NCI-H2081 treated with DMSO at 0.1 percent for 48 hours (cell line): ENCODE measurements at places on chromosomes 5 and 9.

DNA sequence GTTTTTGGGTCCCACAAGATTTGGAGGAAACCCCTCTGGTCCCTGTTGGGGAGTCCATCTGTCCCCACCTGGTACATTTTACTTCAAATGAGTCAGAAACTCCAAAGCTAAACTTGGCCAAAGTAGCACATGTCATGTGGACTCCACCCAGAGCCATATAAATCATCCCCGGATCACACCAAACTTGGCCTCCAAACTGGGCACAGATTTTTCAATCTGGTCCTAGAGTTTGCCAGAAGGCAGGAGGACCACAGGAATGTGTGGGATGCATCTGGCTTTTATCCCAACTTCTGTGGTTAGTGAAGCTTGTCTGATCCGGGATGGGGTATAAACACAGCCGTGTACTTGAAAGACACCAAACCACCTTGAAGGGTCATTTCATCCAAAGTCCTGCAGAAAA, 66.3 kb downstream of the MAT2B start:
- no peak for DNase-seq

GRCh38 chr9:116900007-116900367, 212.9 kb downstream of the TRIM32 start:
- no peak for DNase-seq

DNA sequence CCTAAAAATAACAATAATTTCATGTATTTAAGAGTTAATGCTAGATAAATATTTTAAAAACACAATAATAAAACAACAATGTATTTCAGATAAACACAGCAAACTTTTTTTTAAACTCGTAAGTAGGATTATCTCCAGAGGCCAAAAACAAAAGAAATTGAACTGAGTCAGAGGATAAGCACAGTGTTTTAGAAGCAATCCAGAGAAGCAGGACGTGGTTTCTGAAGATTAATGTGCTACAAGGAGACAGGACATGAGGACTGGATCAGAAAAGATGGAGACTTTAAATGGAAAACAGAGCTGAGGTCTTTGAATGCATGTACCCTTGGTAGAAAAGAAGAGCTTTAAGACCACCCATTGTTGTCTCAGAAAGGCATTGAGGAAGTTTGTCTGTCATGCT, 491.2 kb upstream of the TLE4 start:
- DNase-seq: no peak

DNA sequence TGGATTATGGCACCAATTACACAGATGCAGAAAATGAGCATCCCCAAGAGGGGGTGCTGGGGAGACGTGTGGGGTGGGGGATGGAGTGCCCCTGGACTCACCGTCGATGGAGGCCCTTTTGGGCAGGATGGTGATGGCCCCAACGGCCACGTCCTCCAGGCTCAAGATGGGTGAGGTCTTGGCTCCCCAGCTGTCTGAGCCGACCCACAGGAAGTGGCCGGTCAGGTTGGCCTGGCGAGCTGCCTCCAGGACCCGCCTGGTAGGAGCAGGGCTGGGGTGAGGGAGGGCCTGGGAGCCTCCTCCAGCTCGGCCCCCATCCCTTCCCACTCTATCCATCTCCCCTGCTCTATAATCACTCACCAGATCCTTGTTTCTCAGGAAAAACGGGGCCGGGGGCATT, 4.6 kb downstream of the GRM6 start:
- DNase-seq: no peak

DNA sequence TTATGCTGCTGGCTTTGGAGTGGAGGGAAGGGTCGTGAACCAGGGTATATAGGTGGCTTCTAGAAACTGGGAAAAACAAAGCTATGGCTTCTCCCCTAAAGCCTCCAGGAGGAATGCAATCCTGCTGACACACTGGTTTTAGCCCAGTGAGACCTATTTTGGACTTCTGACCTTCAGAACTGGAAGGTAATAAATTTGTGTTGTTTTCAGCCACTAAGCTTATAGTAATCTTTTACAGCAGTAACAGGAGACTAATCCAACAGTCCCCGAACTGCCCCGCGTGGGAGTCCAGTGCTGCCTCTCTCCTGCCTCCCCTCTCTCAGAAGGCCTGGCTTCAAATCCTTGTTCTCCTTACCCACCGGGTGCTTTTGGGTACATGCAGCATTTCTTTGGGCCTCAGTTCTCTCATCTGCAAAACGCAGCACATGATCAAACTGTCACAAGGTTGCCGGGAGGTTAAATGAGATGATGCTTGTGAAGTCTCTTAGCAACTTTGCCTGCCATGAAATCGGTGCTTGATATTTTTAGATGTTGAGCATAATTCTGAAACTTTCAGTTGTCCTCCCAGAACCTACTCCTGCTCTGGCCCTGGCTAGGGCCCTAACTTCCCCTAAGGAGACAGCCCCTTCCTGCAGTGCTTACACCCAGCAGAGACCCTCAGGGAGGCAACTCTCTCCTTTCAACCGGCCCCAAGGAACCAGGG, 127.3 kb upstream of the BOD1 start:
- no peak for DNase-seq

DNA sequence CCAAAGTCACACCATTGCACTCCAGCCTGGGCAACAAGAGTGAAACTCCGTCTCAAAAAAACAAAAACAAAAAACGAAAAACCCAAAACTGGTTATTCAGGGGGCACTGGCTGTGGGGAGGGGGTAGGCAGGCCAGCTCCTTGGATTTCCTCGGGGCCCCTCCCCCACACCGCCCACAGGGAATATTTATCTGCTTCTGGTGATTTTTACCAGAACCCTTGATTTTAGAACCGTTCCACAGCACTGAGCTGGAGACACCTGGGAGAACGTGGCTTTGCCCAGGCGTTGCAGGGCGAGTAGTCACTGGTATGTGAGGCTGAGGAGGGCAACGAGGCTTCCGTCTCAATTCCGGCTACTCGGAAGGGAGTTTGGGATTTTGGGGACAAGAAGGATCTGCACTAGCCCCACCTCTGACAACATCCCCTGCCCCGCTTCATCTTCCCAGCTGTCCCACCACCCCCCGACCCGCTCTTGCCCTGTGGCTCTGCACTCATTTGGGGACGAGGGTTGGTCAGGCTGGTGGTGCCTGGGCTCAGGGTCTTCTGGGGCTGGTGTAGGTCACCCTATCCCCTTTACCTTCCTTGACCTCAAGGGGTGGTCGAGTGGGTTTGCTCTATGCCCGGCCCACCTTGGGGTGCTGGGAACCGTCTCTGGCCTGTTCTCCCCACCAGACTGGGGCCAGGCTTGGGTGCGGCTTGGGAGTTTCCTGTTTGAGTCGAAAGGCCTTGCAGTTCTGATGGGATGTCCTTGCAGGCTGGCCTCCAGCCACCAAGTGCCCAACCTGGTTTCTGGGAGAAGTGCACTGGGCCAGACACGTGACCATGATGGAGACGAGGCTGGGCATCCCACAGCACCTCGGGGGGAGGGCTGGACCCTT, 3.5 kb downstream of the AHRR start:
- DNase-seq: no peak

- no peak for DNase-seq
Observed at GRCh38 chr9:137482094-137482781, 23.1 kb upstream of the NSMF start.

- no peak for DNase-seq
Observed at GRCh38 chr9:125541840-125542243, 165.2 kb downstream of the MAPKAP1 start.

DNA sequence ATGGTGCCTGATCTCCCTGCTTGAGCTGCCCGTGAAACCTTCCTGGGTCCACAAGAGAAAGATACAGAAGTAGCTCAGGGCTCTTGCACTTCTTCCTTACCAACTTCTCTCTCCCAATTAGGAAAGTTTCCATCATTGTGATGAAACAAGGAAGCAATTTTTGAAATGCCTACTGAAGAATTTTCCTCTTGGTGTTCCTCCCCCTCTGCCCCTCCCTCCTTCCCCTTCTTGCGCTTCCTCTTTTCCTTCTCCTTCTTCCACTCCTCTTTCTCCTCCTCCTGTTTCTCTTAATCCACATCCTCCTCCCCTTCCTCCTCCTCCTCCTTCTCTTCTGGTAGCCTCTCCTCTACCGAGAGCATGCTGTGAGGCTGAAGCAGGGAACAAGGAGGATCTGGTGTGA, 36.3 kb upstream of the OTULINL start:
- no peak for DNase-seq

- no peak for DNase-seq
Observed at GRCh38 chr5:90168399-90168798, 241.2 kb downstream of the CETN3 start.

DNA sequence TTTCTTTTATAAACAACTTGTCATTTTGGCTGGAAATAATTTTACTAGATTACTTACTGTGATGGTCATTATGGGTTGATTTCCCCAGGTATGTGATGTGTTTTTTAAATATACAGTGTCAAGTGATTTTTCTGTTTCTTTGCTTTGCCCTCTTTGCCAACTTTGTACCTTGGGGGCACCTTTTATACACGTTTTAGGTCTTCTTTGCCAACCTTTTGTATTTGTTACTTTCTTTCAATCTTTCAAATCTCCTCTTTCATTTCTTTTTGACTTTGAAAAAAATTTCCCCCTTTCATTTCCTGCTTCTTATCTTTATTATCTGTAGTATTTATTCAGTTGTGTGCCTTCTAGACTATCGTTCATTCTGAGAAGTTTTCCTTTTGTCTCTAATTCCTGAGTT, 65.4 kb upstream of the DHFR start:
- DNase-seq: no peak

DNA sequence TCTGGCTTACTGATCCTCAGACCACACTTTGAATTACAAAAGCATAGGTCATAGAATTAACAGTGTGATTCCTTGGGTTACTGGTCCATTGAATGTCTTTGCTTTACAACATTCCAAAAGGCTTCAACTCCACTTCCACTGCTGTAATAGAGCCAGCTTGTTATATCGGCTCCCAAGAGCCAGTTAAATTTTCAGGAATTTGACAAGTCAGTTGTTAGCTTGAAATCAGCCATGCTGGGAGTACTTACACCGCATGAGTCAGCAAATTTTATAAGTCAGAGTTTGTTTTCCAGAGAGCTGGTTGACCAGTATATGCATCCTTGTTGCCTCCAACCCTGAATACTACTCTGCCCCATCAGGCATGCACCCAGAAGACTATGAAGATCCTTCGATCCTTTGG, 73.1 kb downstream of the FOXB2 start:
- DNase-seq: no peak

- DNase-seq: no peak
Observed at GRCh38 chr9:131094622-131095021, 1.7 kb upstream of the AIF1L start.

DNA sequence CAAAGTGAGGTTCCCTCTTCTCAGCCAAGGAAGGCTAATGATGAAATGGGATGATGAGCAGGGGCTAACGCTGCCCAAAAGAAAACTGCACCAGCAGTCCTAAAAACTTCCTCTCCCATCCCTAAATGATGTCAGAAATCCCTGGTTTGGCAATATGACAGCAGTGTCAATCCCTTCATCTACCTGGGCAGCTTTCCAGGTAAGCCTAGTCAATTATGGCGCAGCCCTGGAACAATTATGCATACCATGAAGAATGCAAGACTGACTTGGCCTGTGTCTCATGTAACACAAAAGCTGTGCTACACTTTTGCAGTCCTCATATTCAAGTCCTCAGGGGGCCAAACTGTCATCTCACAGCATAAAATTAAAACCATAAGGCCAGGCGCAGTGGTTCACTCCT, 7.0 kb downstream of the DMGDH start:
- no peak for DNase-seq

- DNase-seq: no peak
Observed at GRCh38 chr9:110700953-110701352, 32.4 kb downstream of the MUSK start.

- no peak for DNase-seq
Observed at GRCh38 chr9:83081846-83082245, 18.9 kb upstream of the RASEF start.

DNA sequence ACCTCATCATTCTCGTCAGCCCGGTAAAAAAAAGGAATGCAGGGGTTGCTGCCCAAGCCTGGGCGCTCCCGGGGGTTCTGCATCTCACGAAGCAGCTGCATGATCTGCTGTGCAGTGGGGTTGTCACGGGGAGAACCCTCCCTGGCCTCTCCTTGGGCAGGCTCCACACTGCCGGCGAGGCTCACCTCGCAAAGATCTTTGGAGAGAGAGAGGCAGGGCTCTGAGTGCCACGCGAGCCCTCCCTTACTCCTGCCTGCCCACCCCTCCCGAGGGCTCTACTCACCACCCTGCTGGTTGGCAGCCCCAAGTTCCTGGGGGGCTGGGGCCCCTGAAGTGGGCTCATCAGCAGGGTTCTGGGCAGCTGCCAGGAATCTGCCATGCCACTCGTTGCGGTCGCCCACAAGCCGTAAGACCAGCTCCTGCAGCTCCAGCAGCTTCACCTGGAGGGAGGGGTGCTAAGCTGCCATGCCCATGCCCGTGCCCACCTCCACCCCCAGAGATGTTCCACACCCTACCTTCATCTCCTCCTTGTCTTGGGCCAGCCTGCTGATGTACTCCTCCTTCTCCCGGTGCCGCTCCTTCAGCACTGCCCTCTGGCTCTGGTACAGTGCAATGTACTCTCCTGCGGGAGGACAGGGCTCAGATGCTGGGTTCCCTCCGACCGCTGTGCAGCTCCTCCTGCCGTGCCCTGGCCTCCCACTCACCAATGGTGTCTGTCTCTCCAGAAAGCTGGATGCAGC, 18.6 kb downstream of the GOLGA2 start:
- DNase-seq: no peak

GRCh38 chr5:27389696-27390095, 351.3 kb upstream of the CDH9 start:
- no peak for DNase-seq

DNA sequence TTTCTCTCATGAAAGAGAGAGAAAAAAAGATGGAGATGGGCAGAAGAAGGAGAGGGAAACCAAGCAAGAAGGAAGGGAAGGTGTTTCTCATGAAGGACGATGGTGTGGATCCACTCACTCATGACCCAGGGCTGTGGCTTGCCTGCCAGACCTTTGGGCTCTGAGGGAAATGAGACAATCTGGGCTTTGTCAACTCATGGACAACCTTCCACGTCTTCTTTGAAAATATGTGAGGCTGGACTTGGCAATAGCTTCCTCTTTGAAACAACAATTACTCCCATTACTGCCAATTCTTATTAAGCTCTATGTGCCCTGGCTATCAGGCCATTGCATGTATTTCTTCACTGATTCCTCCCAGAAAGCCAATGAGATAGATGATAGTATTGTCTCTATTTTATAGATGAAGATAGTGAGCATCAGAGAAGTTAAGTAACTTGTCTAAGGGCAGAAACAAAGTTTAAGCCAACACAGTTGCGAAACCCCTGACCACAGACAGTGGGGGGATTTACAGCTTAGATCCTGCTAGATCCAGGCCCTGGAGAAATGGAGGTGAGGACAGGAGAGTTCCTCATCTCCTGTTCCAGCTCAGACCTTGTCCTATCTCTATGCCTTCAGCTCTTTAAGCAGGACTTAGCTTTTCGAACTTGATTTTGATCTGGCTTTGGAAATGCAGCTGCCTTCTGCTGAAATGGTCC, 132.4 kb downstream of the GCNT1 start:
- DNase-seq: no peak

- DNase-seq: no peak
Observed at GRCh38 chr5:156450778-156451177, 123.8 kb downstream of the SGCD start.

- no peak for DNase-seq
Observed at GRCh38 chr5:169429044-169429443, 128.1 kb upstream of the SLIT3 start.

GRCh38 chr9:94157050-94157801, 73.0 kb downstream of the PTPDC1 start:
- DNase-seq: peak; percentile 55
